Kidney capillary endothelial cell (primary cell): ENCODE measurements at places on chromosomes 3 and 15.

- DNase-seq, result peak; percentile 69
These were observed at the start of gene CCDC50 for GRCh38 chr3:191328962-191329653. Gene CCDC50, plus strand, starts transcription at chr3:191329394. Its CDS starts 281 bp downstream, at chr3:191329675.

- DNase-seq, result no peak
These were observed 404.7 kb upstream of the TGFBR2 start for GRCh38 chr3:30201715-30202114.

GRCh38 chr3:4831580-4831950 is 147.7 kb upstream of the BHLHE40 start:
- no peak for DNase-seq

DNA sequence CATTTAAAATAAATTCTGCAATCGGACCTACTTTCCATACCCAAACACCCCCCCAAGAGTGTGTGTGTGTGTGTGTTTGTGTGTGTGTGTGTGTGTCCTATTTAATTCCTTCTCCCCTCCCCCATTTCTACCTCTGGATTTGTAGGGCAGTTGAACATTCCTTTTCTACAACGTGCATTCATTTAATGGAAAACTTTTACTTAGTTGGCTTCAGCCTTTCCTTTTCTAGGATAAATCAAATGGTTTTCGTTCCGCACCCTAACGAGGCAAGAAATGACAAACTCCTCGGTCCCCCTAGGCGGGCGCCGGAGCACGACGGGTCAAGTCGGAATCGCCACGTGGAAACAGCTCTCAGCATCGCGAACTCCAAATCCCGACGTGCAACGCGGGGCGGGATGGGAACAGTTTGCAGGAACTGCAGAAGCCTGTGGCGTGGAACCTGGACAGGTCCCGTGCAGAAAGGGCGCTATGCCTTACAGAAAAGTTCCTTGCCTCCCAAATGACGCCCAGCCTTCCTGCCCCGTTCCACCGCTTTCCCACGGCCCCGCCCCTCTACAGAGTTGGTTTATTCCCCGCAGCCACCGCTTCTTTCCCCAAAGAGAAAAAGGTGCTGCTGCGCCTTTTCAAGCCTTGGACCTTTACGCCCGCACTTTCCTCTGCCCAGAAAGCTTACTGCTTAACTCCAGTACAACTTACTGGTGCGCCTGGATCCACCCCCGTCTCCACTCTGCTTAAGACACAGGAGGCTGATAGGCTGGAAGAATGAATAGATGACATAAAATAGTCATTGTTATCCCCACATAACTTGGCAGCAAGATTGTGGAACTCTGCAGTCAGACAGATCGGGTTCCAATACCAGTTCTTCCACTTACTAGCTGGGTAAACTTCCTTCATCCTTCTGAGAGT is 1.1 kb upstream of the EIF2B5 start:
- peak; percentile 67 for DNase-seq

- DNase-seq, result peak; percentile 94
These were observed 10.2 kb upstream of the DLL4 start for GRCh38 chr15:40918799-40919392.

DNA sequence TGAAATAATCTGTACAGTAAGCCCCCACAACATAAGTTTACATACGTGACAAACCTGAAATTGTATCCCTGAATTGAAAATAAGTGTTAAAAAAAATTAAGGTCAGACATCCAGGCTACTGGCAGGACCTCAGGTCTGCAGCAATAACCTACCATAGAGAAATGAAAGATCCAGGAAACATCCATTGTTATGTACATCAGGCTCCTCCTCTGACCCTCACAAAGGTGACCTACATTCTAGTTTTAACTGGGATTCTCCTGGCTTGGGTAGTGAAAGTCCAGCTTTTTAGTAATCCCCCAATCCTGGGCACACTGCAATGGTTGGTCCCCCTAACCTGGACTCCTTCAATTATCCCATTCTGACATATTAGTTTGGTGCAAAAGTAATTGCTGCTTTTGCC is 749.6 kb upstream of the LMCD1 start:
- DNase-seq, result no peak

- no peak for DNase-seq
These were observed 203.9 kb downstream of the NEK10 start for GRCh38 chr3:27165321-27165721.

DNA sequence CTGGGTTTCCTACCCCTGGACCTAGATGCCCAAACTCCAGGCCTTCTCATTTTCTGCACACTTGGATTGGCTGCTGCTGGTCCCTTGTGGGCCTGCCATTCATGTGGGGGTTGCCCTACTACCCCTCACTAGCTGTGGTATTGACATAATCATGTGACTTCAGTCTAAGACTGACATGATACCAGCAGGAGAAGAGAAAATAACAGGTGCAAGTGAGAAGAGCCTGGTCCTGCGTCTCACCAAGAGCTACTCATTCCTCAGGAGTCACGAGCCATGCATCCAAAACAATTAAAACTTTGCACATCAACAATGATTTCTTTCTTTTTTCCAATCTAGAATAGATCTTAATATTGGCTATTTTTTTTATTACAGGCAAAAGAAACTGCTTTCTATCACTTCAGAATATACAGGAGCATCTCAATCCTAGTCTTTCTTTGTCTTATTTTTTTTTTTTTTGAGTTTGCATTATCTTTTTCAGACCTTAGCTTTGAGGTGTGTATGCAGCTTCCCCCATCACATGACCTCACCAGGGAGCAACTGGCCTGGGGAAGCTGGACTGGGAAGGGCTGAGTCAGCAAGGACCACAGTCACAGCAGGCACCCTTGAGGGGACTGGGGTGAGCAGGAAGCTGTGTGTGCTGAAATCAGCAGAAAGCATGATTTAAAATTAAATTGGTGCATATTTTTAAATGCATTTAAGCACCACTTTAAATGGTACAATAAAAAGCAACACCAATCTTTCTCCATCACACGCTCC is 27.6 kb downstream of the SLC9A9 start:
- DNase-seq, result no peak

GRCh38 chr15:73818308-73818985 is 54.9 kb upstream of the TBC1D21 start:
- no peak for DNase-seq

- no peak for DNase-seq
These were observed 114.1 kb downstream of the DTWD1 start for GRCh38 chr15:49734831-49735508.

GRCh38 chr3:124787476-124788195 is 57.4 kb downstream of the UMPS start:
- DNase-seq, result no peak

DNA sequence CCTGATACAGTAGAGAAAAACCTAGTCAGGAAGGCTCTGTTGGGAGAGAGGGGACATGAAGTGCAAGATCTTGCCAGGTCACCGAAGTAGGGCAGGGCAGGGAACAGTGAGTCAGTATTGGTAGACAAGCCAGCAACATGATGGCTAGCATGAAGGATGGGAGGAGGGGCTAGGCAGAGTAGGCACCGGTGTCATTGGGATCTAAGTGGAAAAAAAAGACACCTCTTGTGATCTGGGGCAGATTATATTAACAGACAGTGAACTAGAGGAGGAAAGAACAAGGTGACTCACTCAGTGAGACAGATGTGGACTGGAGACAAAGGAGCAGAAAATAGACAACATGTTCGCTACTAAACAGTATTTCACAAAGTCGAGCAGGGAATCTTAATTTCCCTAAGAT is 149.2 kb upstream of the SLC24A5 start:
- no peak for DNase-seq

DNA sequence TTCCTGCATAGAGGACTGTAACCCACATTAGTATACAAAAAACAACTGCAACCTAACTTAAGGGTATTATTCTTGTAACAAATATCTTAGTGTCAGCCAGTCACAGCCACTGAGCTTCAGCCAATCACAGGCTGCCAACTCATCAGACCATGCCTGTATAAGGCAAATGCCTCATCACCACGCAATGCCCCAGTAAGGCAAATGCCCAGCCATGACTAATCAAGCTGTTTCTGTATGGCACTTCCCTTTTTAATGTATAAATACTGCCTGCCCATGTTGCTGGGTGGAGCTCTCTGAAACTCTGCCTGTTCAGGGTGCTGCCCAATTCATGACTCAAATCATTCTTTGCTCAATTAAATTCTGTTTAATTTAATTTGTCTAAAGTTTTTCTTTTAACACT is 18.4 kb upstream of the GABRA5 start:
- DNase-seq, result no peak

DNA sequence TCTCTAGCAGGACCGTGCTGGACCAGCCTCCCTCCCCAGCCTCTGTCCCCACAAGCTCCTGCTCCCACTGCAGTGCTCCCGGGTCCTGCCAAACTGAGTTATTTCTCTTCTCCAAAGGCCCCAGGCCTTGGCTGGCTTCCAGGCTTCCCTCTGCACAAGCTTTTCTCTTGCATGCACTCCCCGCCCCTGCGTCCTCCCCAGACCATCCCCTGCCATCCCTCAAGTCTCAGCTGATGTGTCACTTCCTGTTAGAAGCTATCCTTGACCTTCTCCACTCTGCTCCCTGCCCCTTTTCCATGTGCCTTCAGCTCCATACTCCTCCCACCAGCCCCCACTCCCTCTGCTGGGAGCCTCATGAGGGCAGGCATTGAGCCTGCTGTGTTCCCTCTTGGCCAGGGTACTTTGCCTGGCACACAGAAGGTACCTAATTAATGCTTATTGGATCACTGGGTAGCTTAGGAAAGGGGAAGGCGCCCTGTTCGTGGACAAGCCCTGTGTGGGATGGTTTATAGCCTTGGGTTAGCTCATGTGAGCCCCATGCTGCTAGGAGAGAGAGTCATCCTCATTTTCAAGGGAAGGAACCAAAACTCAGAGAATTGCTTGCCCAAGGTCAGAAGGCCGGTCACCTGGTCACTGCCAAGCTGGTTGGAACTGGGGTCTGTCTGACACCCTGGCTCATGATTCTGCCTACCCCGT is 56.4 kb downstream of the FEM1B start:
- peak; percentile 51 for DNase-seq

GRCh38 chr15:62125773-62126172 is 39.3 kb downstream of the C2CD4B start:
- DNase-seq, result peak; percentile 69

DNA sequence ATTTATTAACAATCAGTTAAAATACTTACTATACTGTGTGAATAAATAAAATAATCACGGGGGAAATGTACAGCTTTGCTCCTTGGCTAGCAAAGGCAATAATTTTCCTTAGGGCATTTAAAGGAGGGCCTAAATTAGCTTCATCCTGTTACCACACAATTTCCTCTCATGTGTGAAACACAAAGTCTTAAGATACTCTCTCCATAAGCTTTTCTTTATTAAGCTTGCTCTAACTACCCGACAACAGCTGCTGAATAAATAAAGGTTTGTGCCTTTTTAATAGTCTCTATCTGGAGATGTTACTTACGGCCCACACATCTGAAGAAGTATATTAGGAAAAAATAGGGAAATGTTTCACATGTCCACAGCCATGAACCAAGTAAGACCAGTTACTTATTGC is 29.7 kb downstream of the ZNF106 start:
- no peak for DNase-seq

DNA sequence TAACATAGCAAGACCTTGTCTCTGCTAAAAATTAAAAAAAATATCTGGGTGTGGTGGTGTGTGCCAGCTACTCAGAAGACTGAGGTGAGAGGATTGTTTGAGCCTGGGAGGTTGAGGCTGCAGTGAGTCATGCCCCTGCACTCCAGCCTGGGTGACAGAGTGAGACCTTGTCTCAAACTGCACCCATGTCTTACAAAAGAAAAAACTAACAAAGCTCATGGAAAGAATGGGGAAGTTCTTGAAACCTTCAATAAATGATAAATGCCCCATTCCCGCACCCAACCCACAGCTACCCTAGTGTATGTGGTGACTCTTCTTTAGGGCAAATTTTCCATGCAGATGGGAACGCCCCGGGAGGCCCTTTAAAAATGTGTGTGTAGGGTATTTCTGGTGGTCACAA is 28.3 kb downstream of the RPLP1 start:
- no peak for DNase-seq

DNA sequence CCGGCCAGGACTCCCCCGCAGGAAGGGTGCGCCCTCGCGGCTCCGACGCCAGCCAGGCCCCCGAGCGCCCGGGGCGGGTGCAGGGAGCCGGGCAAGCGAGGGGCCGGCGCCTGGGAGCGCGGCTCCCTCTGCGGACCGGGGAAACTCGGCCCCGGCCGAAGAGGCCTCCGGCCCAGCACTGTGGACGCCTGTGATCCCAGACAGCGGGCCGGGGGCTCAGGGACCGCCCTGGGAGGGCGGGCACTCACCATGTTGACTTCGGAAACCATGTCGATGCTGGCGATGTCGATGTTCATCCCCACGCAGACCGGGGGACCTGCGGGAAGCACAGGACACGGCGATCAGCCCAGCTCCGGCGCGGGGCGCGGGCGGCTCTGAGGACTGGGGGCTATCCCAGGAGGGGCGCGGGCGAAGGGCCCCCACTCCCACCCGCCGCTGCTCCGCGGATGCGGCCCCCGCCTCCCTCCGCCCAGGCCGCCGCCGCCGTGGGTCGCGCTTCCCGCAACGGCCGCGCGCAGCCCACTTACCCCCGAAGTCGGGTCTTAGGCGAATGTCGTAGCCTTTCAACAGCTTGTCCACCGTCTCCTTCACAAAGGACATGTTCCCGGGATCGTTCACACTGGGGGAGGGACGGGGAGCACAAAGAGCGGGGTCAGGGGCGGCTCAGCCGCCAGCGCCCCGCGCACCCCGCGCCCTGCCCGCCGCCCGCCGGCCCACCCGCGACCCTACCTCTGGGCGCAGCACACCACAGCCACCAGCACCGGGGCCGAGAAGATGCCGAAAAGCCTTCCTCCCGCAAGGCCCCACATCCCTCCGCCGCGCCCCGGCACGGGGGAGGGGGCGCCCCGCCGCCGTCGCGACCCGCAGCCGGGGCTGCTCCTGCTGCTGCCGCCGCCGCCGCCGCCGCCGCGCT is at the start of gene GABRB3:
GABRB3 (minus strand) TSS at position 913 of the 913 bp plus-strand sequence.
- DNase-seq, result no peak

DNA sequence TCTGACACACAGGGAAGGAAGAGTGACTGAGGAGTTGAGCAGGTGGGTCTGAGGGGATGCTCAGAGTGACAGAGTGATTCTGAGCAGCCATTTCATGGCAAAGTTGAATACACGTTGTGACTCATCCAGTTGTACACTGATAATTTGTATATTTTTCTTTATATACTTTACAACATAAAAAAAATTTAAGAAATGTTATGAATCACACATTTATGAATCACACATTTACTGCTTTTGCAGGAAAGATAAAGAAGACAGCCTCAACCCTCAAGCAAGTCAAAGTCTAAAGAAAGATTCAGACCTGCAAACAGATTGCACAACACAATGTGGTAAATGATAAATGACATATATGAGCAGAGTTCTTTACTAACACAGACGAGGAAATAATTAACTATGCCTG is 21.0 kb upstream of the CHMP2B start:
- no peak for DNase-seq

GRCh38 chr3:59998058-59998457 is 948.2 kb upstream of the CFAP20DC start:
- no peak for DNase-seq

- peak; percentile 99 for DNase-seq
These were observed 263.9 kb upstream of the TGFBR2 start for GRCh38 chr3:30342318-30343060.

- no peak for DNase-seq
These were observed 104.6 kb upstream of the SLC6A6 start for GRCh38 chr3:14297784-14298236.

DNA sequence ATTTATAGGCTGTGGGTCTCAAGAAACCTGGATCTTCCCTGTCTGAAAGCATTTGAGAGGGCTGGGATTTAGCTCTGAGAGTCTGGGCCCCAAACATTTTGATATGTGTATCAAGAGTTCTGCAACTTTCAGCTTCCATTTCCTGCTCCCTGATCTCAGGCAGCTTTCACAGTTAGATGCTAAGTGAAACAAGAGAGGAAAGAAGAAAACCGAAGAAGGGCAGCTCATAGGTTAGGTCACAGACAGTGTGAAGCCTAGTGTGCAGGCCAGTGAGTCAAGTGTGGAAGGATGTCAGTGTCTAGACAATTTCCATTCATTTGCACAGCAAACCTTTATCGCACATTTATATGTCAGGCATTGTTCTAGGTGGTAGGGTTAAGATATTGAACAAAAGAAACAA is 173.6 kb upstream of the PROK2 start:
- peak; percentile 39 for DNase-seq
